ENCODE measurements at places on chromosomes 7 and 10. TPM values are rescaled to one million over a fixed set of nuclear protein-coding genes. Genes with fewer than 3 reads are reported as not detected.
A peak's percentile ranks its signal among the peaks of the same experiment; 100 is the strongest.

The CDC14C gene
- not detected for total RNA-seq

The AGAP4 gene
- total RNA-seq = 8.4 TPM

The NEUROD6 gene
- not detected for total RNA-seq

The HOXA5 gene
- total RNA-seq = not detected

DNA sequence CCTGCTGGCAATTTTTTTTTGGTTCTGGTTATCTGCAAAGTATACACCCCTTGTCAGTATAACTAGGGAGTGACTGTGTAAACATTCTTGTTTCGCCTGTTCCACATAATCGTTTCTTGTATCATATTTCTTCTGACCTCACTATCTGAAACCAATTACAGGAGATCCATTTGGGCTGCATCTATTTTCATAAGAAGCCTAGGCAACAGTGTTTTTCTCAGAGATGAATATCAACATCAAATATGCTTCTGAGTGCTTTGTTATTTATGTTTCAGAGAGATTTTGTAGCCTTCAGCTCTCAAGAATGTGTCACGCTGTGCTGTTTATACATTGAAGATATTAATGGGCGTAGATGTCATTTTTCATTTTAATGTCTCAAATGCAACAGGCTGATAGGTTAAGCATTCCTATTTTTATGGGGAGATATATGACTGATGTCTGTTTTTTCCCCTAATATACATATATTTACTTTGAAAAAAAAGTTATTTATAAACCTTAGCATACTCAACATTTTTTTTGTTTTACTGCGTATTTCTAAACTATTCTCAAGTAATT lies 115.5 kb downstream of the FOXP2 start:
- DNase-seq = no peak

- no peak for DNase-seq
Observed at GRCh38 chr10:24449321-24449740, 240.4 kb downstream of the KIAA1217 start.

- DNase-seq = no peak
Observed at GRCh38 chr7:151732834-151733592, 143.9 kb downstream of the PRKAG2 start.

GRCh38 chr7:85596827-85597226 lies 410.0 kb upstream of the SEMA3D start:
- DNase-seq = no peak

- no peak for DNase-seq
Observed at GRCh38 chr7:142739923-142740492, 9.3 kb upstream of the PRSS1 start.

- no peak for DNase-seq
Observed at GRCh38 chr7:144087230-144087629, 1.2 kb downstream of the OR2A12 start.

DNA sequence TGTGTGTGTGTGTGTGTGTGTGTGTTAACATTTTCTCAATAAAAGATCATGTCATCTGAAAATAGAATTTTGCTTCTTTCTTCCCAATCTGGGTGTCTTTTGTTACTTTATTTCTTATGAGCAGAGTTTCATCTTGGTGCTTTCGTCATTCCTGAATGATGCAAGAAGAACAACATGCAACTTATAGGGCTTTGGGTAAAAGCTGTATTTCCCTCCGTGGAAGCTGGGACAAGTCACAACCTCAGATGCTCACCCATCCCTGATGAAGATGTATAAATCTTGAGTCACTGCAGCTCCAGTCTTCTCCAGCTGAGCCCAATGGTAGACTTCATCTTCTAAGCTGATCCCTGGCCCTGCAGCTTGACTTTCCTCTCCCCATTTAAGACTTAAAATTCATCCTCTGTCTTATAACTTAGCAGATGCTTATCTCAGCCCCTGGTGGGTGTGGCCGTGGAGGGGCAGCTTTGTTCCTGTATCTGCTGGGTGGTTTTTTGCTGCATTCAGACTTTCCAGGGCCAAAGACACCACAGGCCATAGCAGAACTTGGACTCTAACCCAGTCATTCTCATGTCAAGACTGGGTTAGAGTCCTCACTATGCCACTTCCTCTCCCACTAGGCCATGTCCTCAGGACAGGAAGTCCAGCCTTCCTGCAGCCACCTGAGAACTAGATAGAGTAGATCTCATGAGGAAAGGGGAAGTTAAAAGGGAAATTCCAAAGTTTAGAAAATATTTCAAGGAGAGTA lies 356.4 kb downstream of the TNS3 start:
- DNase-seq = no peak

- DNase-seq = no peak
Observed at GRCh38 chr7:113606325-113606724, 312.5 kb downstream of the PPP1R3A start.

GRCh38 chr7:36085096-36085495 lies 68.0 kb upstream of the EEPD1 start:
- no peak for DNase-seq

GRCh38 chr10:93063144-93063976 lies 2.8 kb downstream of the CYP26C1 start:
- peak; percentile 32 for DNase-seq

DNA sequence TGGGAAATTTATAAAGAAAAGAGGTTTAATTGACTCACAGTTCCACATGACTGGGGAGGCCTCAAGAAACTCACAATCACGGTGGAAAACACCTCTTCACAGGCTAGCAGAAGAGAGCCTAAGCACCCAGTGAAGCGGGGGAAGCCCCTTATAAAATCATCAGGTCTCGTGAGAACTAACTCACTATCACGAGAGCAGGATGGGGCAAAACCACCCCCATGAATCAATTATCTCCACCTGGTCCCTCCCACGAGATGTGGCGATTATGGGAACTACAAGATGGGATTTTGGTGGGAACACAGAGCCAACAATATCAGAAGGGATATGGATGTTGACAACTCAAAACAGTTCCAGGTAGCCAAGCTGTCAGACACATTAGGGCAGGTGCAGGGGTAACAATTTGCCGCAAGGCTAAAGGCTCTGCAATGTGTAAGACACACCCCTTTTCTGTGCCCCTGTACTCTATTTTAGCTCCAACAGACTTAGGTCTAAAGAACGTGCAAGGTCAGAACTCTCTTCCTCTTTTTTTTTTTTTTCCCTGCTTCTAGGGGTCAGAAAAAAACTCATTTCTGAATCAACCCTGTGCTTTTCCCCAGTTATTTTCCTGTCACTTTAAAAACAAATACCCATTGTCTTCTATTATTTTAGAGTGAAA lies 30.7 kb upstream of the RBM20 start:
- no peak for DNase-seq

DNA sequence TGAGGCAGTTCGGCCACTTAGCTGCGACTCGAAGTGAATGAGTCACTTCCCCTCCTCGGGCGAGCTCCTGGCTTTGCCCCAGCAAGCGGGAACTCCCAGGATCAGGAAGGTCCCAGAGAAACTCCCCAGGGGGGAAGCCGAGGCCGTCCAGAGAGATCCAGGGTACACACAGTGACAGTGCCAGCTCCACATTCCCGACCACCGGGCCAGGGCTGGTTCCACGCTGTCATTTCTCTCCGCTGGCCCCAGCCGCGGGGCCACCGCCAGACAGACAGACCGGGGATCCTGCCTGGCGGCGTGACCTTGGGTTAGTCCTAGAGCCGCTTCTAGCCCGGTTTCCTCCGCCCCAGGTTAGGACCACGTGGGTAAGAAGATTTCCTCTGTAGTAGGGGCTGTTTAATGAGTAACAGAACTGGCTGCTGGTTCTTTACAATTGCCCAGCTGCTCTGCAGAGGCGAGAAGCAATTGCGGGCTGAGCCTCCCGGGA lies 463 bp upstream of the UPP1 start:
- peak; percentile 94 for DNase-seq

DNA sequence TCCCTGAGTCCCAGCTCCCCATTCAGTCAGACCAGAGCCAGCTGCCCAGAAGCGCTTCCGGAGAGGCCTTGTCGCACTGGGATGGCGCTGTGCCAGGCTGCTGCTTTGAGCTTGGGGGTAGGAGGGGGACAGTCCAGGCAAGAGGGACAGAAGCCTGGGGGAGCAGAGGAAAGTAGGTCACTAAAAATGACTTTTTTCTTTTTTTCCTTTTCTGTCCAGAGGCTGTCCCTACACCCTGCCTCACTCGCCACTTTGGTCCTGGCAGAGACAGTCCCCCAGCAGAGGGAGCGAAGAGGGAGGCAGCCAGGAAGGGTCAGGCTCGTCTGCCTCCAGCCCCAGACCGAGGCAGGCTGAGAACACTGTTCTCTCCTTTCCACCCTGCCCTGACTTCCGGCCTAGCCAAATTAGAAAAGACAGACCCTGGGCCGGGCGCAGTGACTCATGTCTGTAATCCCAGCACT lies 15.8 kb upstream of the TRIM8 start:
- peak; percentile 94 for DNase-seq
